ENCODE measurements at places on chromosomes 16 and 17.

- DNase-seq = no peak
Measured at GRCh38 chr17:78108726-78109488, 19.6 kb downstream of the TMC6 start.

DNA sequence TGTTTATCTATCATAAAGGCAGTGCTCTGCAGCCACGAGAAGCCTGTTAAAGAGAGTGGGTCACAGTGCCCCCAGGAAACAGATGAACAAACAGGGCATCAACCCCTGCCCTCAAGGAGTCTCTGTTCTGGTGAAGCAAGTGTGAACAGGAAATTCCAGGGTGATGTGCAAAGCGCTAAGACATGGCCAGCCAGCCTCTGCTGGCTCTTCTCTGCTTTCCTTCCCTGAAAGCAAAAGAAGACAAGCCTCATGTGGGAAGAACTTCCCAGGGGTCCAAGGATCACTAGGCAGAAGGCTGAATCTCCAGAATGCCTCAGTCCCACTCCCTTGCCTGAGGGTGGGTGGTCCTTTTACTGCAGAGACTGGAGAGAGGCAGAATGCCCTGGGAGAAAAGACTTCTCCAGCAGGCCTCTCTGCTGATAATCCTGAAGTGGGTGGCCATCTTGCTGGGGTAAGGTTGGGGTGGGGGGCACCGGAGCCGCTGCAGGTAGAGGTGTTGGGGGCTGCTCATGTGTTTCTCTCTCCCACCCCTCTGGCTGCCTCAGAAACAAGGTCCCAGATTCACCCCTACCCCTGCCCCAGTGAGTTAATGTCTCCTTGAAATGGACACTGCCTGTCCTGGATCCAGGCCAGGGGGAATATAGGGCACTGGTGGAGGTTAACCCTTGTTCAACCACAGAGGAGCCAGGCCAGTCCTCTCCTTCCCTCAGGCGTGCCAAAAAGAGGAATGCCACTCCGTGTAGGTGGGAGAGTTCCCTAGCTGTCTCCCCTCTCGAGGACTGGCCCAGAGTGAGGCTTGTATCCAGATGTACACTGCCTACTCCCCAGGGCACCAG lies 2.4 kb downstream of the ANKRD13B start:
- DNase-seq = no peak

DNA sequence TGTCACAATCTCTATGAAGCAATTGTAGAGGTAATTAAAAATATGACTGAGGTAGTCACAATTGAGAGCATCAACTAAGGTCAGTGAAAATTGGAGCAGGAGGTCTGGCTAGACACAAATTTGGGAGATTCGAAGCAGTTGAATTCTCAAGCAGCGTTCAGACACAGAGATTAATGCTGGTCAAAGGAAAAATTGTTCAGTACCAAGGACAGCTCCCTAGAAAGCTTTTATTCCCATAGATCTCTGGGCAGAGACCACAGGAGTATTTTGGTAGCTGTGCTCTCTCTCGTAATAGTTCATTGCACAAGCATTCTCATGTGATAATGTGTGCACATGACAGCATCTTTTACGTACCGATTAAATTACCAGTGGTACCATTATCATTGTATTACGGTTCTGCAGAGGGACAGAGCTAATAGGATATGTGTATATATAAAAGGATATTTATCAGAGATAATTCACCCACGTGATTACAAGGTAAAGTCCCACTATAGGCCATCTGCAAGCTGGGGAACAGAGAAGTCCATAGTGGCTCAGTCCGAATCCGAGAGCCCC lies 387.5 kb upstream of the HSBP1 start:
- no peak for DNase-seq

DNA sequence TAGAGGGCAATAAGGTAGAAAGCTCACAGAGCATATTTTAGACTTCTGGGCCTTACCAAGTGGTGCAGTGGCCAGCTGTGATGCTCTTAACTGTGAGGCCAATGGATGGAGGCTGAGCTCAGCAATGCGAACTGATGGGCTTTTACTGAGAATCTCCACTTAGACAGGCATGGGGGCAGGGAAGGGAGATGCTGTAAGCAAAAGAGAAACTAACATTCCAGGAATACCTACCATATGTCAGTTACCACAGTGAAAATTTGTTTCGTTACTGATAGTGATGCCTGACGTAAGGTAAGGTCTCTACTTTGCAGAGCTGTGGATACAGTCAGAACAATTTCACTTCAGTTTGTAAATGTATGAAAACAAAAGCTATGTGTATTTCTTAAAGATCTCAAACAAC lies 250.6 kb upstream of the ZFHX3 start:
- DNase-seq = no peak

DNA sequence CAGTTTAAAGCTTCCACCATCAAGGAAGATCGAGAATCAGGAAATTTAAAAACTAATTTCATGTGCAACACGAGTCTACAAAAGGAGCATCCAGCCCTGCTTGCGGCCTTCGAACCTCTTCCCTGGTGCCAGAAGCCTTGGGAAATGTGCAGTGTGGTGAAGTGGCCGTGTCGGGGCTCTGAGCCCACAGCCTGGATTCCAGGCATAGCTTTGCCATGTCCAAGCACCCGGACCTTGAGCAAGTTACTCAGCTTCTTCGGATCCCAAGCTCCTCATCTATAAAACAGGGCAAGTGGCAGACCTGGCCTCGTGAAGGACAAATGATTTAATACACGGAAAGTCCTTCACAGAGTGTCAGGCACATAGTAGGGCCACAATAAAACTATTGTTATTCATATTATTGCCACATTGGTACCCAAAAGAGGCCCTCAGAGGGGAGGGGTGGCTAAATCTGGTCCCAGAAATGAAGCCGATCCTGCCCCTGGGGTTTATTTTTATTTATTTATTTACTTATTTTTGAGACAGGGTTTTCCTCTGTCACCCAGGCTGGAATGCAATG lies 34.8 kb downstream of the COTL1 start:
- DNase-seq = no peak

DNA sequence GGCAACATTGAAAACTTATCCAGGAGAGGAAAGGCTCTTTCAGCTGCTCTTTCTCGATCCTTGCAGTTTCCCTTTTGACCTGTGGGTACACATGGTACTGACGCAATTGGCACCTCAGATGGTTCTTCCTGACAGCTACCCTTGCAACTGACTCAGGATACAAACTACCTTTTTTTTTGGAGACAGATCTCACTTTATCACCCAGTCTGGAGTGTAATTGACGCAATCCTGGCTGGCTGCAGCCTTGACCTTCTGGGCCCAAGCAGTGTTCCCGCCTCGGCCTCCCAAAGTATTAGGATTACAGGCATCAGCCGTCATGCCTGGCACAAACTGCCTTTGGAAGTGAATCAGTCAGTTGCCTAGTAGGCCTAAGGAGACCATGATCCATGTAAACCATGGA lies 607.2 kb downstream of the WWOX start:
- no peak for DNase-seq

DNA sequence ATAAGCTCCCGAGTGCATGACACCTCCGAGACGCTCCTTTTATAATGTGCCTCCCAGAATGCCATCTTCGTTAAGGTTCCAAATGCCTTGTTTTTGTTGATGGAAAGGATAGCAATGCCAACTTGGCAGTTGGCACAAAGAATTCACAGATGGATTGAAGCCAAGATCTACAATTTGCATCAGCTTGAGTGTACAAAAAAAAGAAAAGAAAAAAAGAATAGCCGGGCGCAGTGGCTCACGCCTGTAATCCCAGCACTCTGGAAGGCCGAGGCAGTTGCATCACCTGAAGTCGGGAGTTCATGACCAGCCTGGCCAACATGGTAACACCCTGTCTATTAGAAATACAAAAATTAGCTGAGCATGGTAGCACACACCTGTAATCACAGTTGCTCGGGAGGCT lies 7.6 kb downstream of the TBC1D16 start:
- no peak for DNase-seq

GRCh38 chr17:81923302-81924260 lies 4.0 kb downstream of the MAFG start:
- peak; percentile 30 for DNase-seq

- DNase-seq = no peak
Measured at GRCh38 chr16:1845985-1846384, 19.0 kb downstream of the FAHD1 start.

DNA sequence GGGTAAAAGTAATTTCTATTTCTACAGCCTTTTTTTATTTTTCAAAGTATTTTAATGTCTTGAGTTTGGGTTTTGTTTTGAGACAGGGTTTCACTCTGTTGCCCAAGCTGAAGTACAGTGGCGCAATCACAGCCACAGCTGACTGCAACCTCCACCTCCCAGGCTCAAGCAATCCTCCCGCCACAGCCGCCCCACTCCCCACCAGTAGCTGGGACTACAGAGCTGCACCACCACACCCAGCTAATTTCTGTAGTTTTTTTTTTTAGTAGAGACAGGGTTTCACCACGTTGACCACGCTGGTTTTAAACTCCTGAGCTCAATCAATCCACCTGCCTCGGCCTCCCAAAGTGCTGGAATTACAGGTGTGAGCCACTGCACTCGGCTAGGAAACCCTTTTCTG lies 44.0 kb downstream of the TUBD1 start:
- DNase-seq = no peak

- DNase-seq = no peak
Measured at GRCh38 chr17:66547151-66547865, 244.9 kb downstream of the PRKCA start.

- no peak for DNase-seq
Measured at GRCh38 chr17:65346166-65346565, 209.0 kb downstream of the RGS9 start.

DNA sequence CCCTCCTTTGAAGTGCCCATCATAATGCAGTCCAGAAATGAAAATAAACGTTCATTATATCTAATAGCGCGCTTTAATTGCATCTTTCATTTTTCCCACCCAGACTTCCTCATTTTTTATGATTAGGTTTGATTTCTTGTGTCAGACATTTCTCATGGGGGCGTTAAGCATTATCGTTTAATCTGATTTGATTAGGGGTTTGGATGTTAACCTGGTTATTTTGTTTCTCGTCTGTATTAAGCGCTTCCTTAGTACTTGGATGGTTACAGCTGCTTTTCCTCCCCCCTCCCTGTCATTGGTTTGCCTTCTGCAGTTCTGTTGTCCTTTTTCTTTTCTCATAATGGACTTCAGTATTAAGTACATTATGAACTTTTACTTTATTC lies 540 bp downstream of the MFSD11 start:
- no peak for DNase-seq

DNA sequence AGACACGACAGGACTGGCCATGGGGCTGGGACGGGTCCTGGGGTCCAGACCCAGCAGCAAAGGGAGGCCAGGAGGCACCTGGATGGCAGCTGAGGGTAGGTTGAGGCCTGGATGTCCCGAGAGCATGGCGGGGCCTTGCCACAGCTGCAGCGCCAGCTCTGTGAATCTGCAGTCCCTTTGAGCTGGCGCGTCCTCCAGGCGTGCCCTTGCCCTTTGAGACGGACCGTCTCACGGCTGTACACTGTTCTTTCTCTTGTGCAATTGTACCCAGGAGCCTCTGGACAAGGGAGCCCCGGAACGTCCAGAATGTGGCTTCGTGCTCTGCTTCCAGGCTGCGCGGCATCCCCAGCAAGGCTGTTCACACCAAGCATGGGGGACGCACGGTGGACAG lies 69.5 kb upstream of the CIBAR2 start:
- no peak for DNase-seq

DNA sequence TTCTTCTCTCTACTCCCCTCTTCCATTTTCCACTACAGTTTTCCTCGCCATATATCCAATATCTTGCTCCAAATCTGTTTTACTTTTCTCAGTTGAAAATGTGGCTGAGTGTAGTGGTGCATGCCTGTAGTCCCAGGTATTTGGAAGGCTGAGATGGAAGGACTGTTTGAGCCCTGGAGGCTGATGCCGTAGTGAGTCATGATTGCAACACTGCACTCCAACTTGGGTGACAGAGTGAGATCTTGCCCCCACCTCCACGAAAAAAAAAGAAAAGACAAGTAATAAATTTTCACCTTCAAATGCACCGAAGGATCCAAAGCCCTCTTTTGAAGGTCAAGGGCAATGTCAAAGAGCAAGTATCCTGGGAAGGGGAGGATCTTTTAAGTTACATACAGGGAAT lies 592.3 kb downstream of the TMEM114 start:
- no peak for DNase-seq

GRCh38 chr17:75428543-75429469 lies 23.3 kb upstream of the GRB2 start:
- no peak for DNase-seq

All from GOT3 (cell line).